ENCODE measurements at places on chromosomes 11 and 22.

DNA sequence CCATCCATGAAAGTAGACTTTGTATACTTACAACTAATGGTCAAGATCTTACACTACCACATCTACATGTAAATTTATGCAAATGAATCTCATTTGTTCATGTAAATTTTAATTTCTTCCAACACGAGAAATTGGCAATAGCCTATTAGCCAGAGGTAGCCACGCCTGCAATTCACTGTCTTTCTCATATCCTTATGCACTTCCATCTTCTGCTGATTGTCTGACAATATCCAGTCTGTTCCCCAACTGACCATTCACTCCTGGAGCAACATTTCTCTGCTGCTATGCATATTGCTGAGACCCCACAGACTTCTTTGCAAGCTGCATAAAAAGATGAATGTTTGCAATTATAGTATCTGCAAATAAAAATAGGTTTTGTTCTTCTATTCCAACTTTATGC is 2.5 kb downstream of the NNMT start:
- no peak for DNase-seq

GRCh38 chr22:37275622-37276021 is 6.7 kb upstream of the CYTH4 start:
- DNase-seq, result no peak

DNA sequence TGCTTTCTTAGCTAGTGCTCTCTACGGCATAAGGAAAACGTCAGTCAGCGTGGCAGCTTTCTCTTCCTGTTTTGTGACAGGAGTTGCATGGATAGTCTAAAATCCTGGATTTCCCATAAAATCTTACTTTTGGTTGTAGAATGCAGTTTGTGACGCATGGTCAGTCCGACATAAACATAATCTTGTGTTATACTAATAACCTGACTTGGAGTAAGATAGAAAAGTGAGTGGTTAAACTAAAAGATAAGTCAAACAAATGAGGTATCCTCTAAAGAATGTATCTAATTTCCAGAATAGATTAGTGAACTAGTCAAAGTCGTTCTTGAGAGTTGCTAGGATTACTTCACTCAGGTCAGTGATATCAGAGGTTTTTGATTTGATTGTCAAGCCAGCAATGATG is 157.6 kb downstream of the PGR start:
- no peak for DNase-seq

- no peak for DNase-seq
Measured at GRCh38 chr11:133968300-133968699, 11.5 kb upstream of the IGSF9B start.

GRCh38 chr11:99535406-99535805 is 514.7 kb downstream of the CNTN5 start:
- no peak for DNase-seq

- no peak for DNase-seq
Measured at GRCh38 chr11:12420706-12421105, 43.3 kb downstream of the PARVA start.

DNA sequence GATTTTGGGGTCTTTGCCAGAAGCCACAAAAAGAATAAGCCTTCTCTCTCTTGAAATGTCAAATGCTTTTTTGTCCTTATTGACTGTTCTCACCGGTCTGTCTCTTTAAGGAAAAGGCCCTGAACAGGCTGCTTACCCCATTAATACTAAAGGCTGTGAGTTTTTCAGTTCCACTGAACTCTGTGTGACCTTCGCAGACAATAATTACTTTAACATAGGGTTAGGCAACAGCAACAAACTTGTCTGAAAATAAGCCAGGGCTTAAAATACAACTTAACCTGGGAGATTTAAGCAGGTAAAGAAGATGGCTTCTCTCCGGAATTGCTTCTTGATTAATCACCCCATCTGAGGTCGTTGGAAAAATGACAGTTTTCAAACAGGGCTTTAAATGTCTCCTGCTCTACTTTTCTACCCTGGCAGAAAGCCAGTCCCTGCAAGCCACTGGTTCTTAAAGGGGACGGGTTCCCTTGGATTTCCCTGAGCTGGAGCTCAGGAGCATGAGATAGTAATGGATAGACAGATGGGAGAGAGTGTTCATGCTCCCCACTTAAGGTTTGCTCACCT is 69.4 kb downstream of the ARL14EP start:
- no peak for DNase-seq

GRCh38 chr11:122139595-122139866 is 23.5 kb upstream of the BLID start:
- no peak for DNase-seq

DNA sequence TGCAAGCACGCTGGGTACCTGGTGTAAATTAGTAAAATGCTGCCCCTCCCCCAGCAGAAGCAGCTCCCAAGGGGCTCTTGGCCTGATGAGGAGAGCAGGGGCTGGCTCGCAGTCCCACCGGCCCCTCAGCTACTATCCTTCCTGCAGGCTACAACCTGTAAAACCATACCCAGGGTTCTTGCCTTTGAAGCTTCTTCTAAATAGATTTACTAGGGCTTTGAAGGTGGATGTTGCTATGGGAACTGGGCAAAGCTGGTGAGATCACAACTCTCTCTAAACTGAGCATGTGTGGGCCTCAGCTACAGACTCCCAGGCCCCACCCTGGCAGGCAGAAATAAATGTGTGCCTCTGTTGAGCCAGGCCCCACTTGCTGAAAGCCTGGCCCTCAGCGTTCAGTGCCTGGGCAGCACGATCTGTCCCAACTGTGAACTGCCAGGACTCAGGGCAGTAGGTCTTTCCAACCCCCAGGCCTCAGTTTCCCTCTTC is 18.5 kb downstream of the CD5 start:
- peak; percentile 13 for DNase-seq

- no peak for DNase-seq
Measured at GRCh38 chr11:76217653-76218160, 11.4 kb upstream of the WNT11 start.

DNA sequence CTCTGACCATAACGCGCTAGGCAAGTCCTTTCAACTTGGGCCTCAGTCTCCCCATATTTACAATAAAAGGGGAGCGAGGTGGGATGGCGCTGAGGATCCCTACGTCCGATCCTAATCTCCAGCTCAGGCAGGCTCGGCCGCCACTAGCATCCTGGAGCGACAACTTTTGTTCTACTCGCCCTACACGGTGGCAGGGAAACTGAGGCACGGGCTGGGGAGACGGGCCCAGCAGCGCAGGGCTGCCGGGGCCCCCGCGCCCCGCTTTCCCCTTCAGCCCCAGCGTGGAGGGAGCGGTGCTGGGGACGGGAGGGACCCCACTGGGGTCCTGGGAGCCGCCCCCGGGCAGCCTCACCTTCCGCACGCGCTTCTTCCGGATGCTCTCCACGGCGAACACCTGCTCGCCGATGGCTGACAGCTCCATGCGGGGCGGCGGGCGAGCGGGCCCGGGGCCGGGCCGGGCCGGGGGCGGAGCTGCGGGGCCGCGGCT is 413 bp downstream of the CBX7 start:
- no peak for DNase-seq

DNA sequence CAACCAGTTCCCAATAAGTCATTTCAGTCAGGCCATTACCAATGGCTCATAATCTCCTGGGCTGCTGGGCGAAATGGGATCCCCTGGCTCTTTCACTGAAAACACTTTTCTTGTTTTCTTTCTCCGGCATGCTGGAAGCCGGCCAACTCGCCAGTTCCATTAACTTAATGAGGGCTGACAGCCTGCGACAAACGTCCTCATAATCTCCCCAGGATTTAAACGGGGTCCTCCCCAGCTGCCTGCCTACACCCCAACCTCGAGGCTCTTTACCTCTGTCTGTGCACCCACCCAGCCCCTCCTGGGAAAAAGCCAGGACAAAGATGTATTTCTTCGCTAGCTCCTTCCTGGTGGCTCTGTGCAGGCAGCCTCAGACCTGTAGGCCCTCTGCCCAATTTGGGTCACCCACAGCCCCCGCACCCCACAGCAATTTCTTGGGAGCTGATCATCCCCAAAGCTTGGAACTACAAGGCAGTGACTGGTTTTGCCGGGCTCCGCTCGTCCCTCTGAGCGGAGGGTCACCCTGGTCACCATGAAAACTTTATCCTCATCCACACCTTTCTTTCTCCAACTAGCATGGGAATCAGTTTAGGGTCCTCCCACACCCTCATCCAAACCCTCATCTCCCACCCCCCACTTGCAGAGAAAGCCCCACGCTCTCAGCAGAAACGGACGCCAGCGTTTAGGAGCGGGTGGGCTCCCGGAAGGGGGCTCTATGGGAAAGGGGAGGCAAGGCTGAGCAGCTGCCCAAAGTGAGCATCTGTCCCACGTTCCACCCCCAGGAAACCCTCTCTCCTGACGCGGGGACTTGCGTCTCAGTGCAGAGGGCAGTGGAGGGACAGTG is 51.1 kb upstream of the KCNQ1OT1 start:
- DNase-seq, result no peak

GRCh38 chr11:123425367-123425766 is 4.7 kb upstream of the GRAMD1B start:
- no peak for DNase-seq

GRCh38 chr11:11966826-11967668 is 41.4 kb downstream of the DKK3 start:
- peak; percentile 70 for DNase-seq

DNA sequence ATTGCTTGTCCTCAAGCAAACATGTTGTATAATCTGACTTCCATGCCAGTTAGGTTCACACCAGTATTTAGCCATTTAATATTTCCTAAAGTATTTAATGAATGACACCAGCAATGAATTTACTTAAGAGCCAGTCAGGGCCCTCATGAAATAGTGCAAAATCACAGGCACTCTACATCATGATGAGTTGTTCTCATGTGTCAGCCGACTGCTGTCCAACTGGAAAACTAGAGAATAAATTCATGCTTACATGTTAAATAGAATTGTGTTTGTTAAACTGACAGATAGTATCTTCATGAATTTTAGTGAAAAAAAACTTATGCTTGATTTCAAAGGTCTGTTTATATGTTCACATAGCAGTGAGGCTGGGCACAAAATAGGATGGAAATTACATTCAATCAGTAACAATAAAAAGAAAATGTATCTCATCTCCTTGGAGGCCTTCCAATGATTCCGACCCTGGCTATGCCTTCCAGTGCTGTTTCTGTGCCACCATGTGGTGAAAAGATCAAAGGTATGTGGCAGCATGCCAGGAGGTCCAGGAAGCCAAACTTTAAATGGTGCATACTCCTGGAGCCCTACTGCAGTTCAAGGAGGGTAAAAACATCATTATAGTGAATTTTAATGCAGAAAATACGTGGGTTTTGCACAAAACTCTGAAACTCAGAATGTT is 45.2 kb downstream of the CTSC start:
- no peak for DNase-seq

DNA sequence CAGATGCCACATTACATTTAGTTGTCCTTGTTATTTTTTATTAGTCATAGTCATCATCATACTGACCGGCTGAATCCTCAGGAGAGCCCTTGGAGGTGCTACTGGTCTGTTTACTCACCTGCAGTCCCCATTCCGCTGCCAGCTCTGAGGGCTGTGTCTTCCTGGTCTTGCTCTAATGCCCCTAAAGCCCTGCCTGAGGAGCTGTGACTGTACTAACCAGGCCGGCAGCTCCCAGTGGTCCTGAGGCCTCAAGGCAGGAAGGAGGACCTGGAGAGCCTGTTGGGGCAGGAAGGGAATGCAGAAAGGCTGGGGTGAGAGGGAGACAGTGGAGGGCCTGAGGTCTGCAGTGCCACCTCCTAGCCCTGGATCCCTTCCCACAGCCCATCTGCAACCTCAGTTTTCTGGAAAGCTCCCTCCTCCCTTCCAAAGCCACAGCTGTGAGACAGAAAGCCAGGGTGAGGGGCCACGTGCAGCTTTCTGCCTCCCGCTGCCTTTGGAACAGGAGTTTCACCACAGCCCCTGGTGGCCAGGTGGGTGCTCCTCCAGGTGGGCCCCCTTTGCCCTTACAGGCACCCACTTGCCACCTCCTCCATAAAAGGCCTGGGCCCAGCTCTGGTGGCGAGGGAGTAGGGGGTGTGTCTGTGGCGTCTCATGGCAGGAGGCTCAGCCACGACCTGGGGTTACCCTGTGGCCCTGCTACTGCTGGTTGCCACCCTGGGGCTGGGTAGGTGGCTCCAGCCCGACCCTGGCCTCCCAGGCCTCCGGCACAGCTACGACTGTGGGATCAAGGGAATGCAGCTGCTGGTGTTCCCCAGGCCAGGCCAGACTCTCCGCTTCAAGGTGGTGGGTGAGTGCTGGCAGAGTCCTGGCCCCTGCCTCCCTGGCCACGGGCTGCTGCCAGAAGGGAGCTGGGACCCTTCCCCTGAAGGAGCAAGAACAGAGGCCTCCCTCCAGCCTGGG is at the start of gene ZP1:
TSS of gene ZP1 (plus strand) at position 632 of the 960 bp plus-strand sequence. CDS start at position 652, 20 bp downstream.
- no peak for DNase-seq

- no peak for DNase-seq
Measured at GRCh38 chr11:11032066-11032465, 174.2 kb upstream of the ZBED5 start.

GRCh38 chr11:68756171-68756766 is 4.9 kb upstream of the TESMIN start:
- no peak for DNase-seq

GRCh38 chr11:34926101-34926830 is 9.8 kb downstream of the PDHX start:
- peak; percentile 73 for DNase-seq

DNA sequence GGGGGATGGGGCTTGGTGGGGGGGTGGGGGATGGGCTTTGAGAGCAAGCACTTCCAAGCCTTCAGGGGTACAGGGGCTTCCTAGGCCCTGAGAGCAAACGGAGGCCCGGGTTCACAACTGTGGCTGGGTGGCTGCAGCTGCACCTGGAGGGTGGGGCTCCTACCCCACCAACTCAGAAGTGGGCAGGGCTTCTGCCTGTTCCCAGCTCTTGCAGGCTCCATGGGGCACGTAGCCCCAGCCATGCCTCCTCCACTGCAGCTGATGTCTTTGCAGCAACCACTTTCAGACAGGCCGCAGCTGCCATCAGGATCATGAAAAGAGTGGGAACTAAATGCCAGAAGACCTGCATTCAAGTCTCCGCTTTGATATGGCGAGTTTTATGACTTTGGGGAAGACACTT is 464.3 kb downstream of the NELL1 start:
- no peak for DNase-seq

DNA sequence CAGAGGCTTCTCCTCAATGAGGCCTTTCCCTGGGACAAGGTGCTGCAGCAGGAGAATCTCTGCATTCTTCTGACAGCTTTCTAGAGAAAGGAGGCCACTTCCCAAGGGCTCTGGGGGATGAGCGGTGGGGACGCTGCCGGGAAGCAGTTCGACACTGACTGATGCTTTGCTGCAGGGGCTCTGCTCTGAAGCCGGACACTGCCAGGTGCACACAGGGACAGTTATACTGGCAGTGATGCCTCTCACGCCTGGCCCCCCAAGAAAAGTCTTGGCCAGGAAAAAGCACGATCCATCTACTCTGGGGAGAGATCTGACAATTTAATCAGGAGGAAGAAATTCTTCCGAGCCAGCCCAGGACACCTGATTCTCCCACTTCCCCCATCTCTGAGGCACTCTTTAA is 456.9 kb downstream of the OPCML start:
- no peak for DNase-seq

GRCh38 chr11:125345421-125346178 is 150.5 kb downstream of the FEZ1 start:
- peak; percentile 20 for DNase-seq

- DNase-seq, result no peak
Measured at GRCh38 chr11:122183933-122184332, 67.9 kb upstream of the BLID start.

Measured in inflammatory macrophage treated with lipopolysaccharide for 1 hour (primary cell).